Natural killer cell treated with Interleukin-12 subunit alpha and Interleukin-12 subunit beta and Interleukin-15 and Interleukin-18, amount 100 ng/mL, for 72 hours (primary cell): ENCODE measurements at places on chromosomes 2 and 18. TPM values are rescaled to one million over a fixed set of nuclear protein-coding genes. Genes with fewer than 3 reads are reported as not detected.

CPS1 gene
- total RNA-seq: 0.05 TPM

GRCh38 chr2:152376968-152377367 lies 42.0 kb downstream of the FMNL2 start:
- DNase-seq: no peak
- H3K4me1 ChIP-seq: no peaks in the 10 kb centered on the region
- no peaks in the 10 kb centered on the region for H3K36me3 ChIP-seq
- H3K27ac ChIP-seq: no peak overlapping the region

RNF152 gene
- 0.73 TPM for total RNA-seq

GRCh38 chr2:125479143-125479636 lies 1176.8 kb upstream of the GYPC start:
- peaks cover 7% of the 10 kb centered on the region for H3K36me3 ChIP-seq
- no peak for DNase-seq
- no peaks in the 10 kb centered on the region for H3K27me3 ChIP-seq
- H3K27ac ChIP-seq: no peak overlapping the region
- H3K4me1 ChIP-seq: no peaks in the 10 kb centered on the region

- no peak overlapping the region for H3K4me3 ChIP-seq
- no peak for DNase-seq
- H3K27ac ChIP-seq: no peak overlapping the region
- H3K4me1 ChIP-seq: no peaks in the 10 kb centered on the region
These were observed 409.4 kb downstream of the RIT2 start for GRCh38 chr18:42706029-42706608.

GAL3ST2 gene
- total RNA-seq: 0.83 TPM

TYW5 gene
- total RNA-seq: 10.7 TPM

DNA sequence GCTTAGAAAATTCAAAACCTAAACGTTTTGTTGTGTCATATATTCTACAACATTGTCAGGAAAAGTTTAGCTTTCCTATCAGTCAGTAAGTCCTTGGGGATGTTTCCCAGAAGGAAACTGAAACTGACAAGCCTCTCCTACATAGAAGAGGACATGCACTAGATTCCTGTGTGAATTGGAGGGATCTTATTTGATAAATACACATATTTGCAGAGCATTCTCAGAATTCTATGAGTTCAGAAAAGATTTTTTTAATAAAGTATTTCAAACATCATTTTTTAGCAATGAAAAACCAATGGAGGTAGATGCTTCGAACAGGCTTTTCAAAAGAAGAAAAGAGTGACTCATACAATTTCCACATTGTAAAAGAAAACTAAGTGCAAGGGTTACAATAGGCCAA lies 1706.7 kb downstream of the SUCLG1 start:
- no peak overlapping the region for H3K27ac ChIP-seq
- H3K4me3 ChIP-seq: no peak overlapping the region
- H3K27me3 ChIP-seq: no peaks in the 10 kb centered on the region
- H3K36me3 ChIP-seq: peaks cover 12% of the 10 kb centered on the region
- DNase-seq: no peak

DNA sequence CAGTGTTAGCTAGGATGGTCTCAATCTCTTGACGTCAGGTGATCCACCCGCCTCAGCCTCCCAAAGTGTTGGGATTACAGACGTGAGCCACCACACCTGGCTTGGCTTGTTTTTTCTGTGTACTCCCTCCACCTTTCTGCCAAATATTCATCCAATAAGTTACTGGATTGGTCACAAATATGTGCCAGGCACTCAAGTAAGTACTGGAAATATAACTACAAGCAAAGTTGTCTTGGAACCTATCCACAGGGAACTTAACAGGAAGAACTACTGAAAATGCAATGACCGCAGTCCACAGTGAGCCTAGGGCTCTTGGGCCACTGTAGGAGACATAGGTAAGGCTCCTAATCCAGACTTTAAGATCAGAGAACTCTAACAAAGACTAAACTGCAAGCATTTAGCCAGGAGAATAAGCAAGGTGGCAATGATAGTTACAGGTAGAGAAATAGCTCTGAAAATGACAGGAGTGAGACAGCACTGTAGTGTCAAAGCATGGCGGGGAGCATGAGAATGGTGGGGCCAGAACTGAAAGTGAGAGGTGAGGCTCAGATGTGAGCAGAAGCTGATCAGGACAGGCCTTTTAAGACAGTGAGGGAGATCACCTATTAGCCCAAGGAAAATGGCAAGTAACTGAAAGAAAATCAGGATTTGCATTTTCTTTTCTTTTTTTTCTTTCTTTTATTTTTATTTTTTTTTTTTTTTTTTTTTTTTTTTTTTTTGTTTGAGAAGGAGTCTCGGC lies 252.1 kb downstream of the RBM43 start:
- no peaks in the 10 kb centered on the region for H3K36me3 ChIP-seq
- H3K4me1 ChIP-seq: no peaks in the 10 kb centered on the region
- no peak for DNase-seq
- H3K27me3 ChIP-seq: no peaks in the 10 kb centered on the region
- H3K27ac ChIP-seq: no peak overlapping the region

DNA sequence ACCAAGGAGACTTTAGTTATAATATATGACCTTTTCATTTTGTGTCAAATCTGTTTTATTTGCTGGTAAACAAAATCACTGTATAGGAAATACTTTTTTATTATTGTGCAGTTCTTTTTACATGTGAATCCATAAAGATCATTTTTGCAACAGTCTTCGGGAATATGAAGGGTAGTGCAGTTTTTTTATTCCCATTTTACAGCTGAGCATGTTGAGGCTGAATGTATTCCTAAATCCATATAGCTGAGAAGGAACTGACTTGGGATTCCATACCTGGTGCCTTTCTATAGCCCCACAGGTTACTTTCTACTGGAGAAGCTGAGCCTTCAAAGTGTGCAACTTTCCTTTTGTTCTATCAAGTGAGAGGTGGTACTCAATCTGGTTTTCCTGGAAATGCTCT lies 29.6 kb downstream of the RHOB start:
- no peak overlapping the region for H3K27ac ChIP-seq
- DNase-seq: no peak
- H3K4me3 ChIP-seq: no peak overlapping the region
- no peaks in the 10 kb centered on the region for H3K27me3 ChIP-seq
- H3K36me3 ChIP-seq: no peaks in the 10 kb centered on the region
